RWPE2 (cell line): ENCODE measurements at places on chromosomes 12 and 14.
A peak's percentile ranks its signal among the peaks of the same experiment; 100 is the strongest.

- no peak for DNase-seq
Observed at GRCh38 chr12:122979908-122980182, 636 bp upstream of the ARL6IP4 start.

- DNase-seq, result no peak
Observed at GRCh38 chr14:49044981-49045380, 541.2 kb downstream of the RPS29 start.

GRCh38 chr12:111311011-111311410, 57.9 kb downstream of the PHETA1 start:
- no peak for DNase-seq

GRCh38 chr12:57845478-57846284, 848 bp downstream of the CTDSP2 start:
- no peak for DNase-seq

- no peak for DNase-seq
Observed at GRCh38 chr12:70806827-70807226, 113.7 kb downstream of the PTPRR start.

DNA sequence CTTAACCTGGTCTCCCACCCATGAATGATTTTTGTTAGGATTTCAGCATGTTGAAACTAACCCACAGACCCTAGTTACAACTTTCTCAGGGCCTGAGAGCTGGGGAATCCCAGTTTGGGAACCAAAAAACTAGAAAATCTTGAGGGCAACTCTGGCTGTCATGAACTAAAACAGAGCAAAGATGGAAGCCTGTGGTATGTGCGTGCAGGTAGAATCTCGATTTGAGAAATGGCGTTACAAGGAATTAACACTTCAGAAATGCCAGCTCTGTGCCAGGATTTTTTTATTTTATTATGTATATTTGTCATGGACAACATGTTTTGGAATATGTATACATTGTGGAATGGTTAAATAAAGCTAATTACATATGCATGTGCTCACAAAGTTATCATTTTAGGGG, 36.4 kb upstream of the BCL2L14 start:
- DNase-seq, result no peak

DNA sequence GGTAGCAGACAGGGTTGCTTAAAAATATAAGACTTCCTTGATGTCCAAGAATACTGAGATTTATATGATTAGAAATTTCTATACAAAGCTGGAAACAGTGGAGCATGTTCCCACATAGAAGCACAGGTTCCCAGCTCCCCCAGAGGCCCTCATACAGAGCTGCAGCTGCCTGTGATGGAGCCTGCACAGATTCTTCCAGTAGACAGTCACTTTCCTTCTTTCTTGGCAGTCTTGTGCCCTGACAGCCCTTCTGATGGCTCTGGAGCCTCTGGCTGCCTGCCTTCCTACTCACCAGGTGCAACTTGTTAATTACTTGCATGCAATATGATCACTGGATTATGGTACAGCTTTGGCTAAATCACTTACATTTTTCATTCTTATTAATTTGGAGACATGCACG, 44.4 kb downstream of the BICD1 start:
- DNase-seq, result no peak

- DNase-seq, result no peak
Observed at GRCh38 chr14:61866932-61867920, 105.0 kb downstream of the SNAPC1 start.

- DNase-seq, result no peak
Observed at GRCh38 chr12:120065472-120065871, 51.1 kb downstream of the RAB35 start.

DNA sequence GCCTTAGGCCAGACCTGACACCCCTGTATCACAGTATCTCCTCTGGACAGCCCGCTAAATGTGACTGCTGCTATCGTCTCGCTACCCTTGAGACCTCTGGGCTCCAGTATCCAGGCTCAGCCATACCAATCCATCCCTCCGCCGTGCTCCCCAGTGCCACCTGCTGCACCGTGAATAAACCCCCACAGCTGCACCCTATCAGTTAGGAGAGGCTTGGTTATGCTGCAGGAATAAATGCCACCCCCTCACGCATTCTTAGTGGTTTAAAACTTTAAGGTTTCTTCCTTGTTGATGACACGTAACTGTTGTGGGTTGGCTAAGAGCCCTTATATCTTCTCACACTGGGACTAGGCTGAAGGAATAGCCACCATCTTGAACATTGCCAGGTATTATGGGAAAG, 12.1 kb downstream of the CCDC63 start:
- DNase-seq, result no peak

GRCh38 chr12:109189291-109189690, 72.9 kb downstream of the ACACB start:
- no peak for DNase-seq

DNA sequence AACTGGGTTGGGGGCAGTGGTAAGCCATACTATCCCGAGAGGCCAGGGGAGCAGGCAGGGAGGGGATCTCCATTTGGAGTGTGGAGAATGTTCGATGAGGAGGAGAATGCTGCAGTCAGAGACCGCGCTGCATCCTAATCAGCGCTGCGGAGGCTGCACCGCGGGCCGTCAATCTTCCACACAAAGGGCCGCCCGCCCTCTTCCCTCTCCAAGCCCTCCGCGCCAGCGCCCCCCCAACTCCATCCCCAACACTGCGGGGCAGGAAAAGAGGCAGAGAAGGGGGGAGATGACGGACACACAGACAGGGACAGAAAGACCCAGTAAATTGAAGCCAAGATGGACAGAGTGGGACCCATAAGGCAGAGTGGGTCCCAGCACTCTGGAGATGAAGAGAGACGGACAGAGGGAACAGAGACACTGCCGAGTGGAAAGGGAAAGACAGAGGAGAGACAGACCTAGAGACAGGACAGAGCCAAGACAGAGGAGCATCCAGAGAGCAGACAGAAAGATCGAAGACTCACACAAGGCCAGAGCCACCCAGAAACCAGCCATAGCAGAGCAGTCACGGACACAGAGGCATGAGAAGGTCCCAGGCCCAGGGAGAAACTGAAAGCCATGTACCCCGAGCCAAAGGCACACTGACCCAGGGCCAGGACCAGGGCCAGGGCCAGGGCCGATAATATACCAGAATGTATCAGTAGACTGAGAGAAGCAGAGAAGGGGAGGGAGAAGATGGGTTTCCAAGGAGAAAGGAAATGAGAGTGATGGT, 3.5 kb downstream of the CISTR start:
- no peak for DNase-seq

GRCh38 chr14:26304056-26304455, 293.8 kb downstream of the NOVA1 start:
- no peak for DNase-seq

- no peak for DNase-seq
Observed at GRCh38 chr14:62409626-62410300, 635.5 kb downstream of the KCNH5 start.

DNA sequence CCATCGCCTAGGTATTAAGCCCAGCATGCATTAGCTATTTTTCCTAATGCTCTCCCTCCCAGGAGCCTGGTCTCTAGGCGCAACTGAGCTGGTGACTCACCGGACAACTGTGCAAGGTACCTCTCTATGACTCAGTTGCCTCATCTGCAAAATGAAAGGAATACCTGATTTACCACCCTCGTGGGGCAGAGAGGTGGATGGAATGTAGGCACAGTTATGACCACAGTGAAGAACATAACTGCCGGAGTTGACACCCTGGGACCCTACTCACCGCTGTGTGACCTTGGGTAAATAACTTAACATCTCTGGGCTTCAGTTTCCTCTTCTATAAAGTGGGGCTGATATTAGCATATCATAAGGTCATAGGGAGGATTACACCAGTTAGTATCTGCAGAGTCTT, 22.6 kb downstream of the BCL11B start:
- no peak for DNase-seq

- DNase-seq, result no peak
Observed at GRCh38 chr14:75493592-75494087, 28.6 kb upstream of the BATF start.

DNA sequence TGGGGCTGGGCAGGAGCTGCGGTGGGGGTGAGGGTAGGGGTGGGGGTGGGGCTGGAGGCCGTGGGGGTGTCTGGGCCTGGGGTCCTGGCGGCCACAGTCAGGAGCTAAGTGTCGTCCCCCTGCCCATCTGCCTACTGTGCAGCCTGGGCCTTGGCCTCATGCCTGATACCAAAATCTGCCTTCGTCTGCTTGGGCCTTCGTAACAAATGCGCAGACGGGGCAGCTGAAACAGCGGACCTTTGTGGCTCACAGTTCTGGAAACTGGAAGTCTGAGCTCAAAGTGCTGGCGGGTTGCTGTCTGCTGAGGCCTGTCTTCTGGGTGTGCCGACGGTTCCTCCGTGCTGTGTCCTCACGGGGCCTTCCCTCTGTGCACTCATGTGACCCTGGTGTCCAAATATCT, 61.7 kb downstream of the KIF26A start:
- no peak for DNase-seq

- peak; percentile 58 for DNase-seq
Observed at GRCh38 chr12:121811434-121812319, 7.9 kb downstream of the SETD1B start.

- DNase-seq, result peak; percentile 84
Observed at GRCh38 chr14:103483600-103483999, 39.0 kb downstream of the CKB start.

- no peak for DNase-seq
Observed at GRCh38 chr14:88605594-88605993, 42.8 kb downstream of the ZC3H14 start.

GRCh38 chr14:58746261-58746660, 108.5 kb downstream of the DACT1 start:
- no peak for DNase-seq

- no peak for DNase-seq
Observed at GRCh38 chr12:27331291-27331926, 1.2 kb upstream of the BMAL2 start.

DNA sequence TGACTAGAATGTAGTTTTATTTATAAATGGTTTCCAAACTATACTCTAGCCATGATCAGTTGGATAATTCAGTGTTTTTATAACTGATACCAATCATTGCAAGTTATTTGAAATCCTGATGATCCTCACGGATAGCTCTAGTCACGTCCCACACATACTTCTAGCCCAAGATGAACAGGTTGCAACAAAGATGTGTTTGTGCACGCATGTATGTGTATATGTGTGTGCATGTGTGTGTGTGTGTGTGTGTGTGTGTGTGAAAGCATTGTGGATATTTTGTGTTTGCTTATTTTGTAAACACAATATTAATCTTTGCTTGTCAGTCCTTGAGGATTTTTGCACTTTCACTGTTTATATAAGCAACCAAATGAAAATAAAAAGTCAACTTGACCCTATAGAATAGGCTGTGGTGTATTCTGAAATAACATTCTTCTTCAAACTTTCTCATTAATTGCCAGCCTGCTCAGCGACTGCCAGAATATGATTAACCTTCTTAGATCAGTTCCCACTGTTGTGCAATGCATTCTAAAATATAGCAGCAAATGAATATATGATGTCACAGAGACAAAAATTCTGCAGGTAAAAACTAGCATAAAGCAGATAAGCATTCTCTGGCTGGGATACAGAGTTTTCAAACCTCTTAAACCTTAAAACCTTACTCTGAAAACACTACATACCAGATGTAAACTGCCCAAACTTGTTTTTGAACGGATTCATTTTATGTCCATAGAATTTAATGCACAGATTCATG, 48.8 kb upstream of the HIF1A start:
- no peak for DNase-seq

DNA sequence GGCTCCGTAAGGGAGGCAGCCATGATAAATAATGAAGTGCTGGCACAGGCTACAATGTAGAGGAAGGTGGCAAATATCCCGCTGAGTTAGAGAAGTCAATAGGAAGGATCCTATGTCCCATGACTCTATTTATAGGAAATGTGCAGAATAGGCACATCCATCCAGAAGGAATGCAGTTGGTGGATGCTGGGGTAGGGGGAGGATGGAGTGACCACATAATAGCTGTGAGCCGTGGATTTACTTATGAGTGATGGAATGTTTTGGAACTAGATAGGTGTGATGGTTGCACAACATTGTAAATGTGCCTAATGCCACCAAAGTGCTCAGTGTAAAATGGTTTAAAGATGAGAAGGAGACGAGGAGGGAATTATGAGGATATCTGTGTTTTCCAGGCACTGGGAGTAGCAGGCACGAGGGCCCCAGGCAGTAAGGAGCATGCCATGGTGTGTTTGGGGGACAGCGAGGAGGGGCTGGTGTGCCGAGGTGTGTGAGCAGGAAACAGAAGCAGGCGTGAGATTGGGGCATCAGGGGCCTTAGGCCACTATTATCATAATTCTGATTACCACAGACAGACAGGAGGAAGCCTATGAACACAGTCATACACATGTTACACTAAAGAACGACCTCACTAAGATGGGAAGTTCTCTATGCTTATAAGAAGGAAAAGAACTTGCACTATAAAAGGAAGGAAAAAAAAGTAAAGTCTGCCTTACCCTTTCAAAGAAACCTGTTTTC, 837.3 kb upstream of the TMEM132C start:
- no peak for DNase-seq

GRCh38 chr14:89352976-89353765, 63.9 kb downstream of the FOXN3 start:
- DNase-seq, result no peak

DNA sequence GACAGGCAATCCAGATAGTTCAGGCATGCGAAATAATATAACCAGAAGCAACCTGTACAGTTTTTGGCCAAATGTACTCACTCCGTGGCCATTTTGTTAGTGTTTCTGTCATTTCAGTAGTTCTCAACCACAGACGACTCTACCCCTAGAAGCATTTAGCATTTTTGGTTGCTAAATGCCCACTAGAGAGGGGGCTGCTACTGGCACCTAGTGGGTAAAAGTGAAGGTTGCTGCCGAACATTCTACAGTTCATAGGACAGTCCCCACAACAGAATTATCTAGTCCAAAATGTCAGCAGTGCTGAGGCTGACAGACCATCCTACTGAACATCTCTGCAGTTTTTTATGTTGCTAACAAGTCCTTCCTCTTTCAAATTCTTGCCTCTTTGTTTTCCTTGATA, 107.4 kb downstream of the TSHR start:
- DNase-seq, result no peak

DNA sequence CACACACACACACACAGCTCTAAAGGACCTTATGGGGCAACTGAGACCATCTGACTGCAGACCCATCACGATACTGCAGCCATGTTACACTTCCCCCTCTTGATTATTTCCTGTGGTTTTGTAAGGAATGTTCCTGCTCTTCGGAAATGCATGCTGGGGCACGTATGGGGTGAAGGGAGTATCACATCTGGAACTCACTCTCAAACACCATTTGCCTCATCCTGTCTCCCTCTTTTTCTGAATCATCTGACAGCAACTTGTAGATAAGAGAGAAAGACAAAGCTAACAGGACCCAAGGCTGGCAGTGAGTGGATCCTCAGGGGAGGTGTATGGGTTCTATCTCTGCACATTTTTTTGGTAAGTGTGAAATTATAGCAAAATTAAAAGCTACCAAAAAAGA, 50.3 kb downstream of the RIMBP2 start:
- no peak for DNase-seq

GRCh38 chr14:96816281-96816680, 19.1 kb downstream of the VRK1 start:
- DNase-seq, result no peak

DNA sequence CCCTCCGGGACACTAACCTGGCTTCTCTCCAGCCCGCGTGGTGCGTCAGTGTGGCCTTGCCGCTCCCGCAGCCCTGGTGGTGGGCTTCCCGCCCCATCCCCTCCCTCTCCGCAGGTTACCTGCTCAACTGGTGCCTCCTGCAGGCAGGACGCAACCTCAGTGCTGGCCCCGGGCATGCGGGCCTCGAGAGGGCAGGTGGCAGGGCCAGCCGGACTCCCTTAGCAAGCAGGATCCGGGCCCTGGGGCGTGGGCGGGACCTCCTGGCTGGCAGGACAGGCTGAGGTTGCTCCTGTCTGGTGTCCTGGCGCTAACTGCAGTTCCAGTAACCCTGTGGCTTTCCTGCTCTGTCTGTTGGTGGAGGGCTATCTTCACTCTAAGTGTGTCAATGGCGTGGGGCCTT, 8.6 kb upstream of the ADSS1 start:
- no peak for DNase-seq

- DNase-seq, result no peak
Observed at GRCh38 chr14:74081491-74081890, 2.8 kb downstream of the ALDH6A1 start.
